ENCODE measurements at places on chromosomes 2 and 18.

DNA sequence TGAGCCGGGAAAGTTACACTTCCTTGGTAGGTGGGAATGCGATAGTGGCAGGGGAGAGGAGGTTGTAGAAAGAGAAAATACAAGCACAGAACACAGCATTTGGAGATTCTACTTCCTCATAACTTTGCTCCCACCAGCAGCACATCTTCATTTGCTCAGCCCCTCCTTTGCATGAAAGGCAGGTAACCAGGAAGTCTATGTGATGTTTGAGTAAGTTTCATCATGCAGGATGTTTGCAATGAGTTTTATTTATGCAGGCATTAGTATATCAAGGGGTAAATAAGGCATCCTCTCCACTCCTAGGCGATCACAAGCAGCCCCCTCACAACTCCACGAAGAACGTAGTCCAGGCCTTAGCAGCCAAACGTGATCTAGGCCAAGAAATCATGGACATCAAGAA is 5.0 kb downstream of the RNF152 start:
- no peak for DNase-seq

DNA sequence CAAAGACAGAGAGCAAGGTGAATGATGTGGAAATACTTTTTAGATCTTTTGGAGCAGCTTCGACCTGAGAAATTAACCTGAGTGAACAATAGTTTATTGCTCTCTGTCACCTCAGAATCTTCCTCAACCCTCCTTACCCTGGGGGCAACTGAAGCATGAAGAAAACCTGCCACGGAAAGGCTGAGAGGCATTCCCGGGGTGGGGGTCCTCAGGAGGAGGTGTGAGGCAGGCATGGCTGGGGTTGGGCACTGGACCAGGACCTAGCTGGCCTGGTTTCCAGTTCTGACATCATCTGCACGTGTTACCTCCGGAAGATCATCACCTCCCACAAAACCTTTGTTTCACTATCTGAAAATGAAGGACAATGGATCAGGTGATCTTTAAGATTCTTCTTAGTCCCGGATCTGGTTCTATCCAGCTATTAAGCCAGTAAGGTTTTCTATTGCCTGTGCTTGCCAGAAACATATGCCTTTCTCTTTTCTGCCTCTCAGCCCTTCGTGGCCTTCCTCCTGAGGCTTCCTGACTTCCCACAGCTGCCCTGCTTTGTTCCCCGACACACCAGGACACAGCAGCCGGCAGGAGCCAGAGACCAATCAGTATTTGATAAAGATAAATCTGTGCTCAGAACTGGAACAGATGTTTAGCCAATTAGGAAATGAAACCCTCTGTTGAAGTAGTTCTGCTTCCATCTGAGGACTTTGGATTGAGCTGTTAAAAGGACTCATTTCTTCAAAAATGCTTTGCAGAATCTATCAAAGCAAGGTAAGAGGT is 232.5 kb downstream of the TDRD15 start:
- no peak for DNase-seq

DNA sequence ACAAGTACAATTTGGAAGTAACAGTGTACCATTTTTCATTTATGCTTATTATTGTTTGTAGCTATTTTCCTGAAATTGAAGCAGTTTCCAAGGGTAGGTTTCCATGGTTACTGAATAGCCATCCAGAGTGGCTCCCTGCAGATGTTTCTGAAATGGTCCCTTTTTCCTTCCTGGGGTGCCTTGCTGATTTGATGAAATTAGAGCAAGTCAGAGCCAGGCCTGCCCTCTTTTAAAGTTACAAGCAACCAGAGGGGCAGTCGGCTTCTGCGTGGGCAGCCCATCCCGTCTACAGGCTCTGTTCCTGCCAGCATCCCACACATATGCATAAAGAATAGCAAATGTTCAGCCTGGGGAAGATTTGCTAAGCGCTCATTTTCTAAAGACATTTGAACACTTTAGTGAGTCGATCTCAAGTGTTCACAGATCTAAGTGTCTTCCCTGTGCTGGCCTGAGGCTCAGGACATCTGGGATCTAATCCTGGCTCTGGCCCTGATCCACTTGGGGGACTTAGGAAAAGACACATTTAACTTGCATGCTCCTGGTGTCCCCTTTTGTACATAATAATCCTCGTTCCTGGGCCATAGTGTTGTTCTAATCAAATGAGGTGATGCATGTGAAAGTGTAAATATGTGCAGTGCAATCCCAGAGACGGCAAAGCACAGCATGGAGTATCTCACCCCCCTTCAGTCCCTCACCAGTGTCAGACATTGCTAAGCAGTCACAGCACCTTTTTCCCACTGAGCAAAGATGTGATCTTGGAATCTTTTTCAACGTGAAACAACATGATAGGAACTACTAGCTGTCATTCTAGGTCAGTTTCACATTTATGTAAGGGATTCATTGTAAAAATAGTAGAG is 92.2 kb downstream of the STPG4 start:
- DNase-seq = no peak

DNA sequence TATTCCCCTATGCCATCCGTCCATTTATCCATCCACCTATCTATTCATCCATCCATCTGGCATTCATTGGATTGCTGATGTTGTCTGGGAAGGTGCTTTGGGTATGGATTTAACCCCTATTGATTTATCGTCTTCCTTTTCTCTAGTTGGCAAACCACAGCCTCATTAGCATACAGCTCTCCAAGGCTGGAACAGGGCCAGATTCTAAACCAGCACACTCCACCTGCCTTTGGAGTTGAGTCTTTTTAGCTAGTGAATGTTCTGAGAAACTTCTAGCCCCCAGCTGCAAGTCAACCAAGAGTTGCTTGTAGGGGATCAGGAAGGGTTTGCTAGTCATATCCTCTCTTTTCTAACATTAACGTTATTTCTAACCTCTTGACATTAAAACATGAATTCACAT is 90.7 kb downstream of the NRP2 start:
- no peak for DNase-seq

DNA sequence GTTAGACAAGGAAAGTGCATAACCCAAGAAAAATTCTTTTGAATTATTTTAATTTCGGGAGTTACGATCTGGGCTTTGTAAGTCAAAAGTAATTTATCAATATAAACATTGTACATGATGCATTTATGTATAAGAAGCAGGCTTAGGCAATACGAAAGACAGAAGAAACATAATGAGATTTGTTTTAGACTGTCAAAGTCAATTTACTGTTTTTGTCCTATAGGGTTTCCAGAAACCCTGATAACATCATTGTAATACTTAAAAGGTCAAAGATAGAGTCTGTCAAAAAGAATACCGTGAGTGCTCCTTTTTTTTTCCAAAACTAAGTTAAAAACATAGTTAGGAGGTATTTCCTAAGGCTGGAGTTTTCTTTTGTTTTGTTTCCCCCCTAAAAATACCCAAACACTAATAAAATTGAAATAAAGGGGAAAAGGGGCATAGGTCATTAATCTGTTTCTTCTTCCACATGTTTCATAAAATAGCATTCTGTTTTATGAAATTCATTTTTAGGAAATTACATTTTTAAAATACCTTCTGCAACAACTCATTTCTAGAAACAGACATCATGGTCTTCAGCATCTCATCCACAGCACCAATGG is 16.1 kb downstream of the C1D start:
- no peak for DNase-seq

- no peak for DNase-seq
Measured at GRCh38 chr2:85697096-85697495, 2.9 kb downstream of the GNLY start.

DNA sequence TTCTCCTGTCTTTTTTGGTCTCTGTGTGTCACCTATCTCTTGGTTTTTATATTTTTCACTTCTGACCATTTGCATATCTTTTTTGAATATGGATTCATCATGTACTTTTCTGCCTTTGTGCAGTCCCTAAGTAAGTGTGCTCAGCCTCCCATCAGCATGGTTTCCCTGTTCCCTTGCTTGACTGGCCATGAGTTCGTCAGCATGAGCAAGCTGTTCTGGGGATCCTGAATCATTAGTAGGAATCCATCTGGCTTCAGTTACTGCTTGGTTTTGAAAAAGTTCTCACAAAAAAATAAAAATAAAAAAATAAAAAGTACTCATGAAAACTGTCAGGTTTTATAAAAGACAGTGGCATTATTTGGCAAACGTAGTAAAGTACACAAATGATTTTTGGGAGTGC is 144.1 kb downstream of the NCOA1 start:
- DNase-seq = no peak

Measured in foreskin keratinocyte (primary cell).